Body of pancreas (tissue), 4 donors: ENCODE measurements at places on chromosomes 11 and 22. TPM values are rescaled to one million over a fixed set of nuclear protein-coding genes. Genes with fewer than 3 reads are reported as not detected.

- no peak for DNase-seq
These were observed 456 bp upstream of the PARVB start for GRCh38 chr22:44023404-44024287.

DNA sequence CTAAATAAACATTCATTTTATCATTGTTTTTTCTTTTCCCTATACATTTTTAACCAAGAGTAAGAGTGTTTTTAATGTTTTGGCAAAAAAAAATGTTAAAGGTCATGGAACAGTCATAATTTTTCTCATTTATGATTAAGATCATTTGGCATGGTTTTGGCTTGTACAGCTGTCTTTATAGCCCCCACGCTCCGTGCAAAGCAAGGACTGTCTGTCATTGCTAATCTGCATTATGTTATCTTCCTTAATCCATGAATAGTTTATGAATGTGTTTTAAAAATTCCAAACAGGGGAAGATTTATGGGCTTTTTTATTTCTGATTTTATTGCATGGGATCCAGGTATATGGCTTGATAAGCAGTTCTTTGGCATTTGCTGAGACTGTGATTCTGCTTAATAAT is 28.1 kb downstream of the PGM2L1 start:
- no peak for DNase-seq

DNA sequence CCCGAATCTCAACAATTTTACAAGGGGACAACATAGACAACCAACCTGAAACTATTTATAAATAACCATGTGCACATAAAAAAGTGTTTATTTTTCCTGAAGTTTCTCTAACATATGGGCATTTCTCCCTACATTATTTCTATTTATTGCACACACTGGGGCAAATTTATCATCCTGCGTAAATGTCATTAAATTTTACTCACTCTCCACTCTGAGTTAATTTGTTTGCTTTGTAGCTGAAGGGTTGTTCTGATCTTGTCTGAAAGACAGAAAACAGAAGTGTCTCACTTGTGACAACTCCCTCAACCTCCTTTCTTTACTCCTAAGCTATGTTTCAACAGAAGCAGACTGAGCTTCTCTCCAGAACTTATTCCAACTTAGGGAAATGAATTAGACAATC is 194.2 kb downstream of the HIPK3 start:
- DNase-seq, result no peak

DNA sequence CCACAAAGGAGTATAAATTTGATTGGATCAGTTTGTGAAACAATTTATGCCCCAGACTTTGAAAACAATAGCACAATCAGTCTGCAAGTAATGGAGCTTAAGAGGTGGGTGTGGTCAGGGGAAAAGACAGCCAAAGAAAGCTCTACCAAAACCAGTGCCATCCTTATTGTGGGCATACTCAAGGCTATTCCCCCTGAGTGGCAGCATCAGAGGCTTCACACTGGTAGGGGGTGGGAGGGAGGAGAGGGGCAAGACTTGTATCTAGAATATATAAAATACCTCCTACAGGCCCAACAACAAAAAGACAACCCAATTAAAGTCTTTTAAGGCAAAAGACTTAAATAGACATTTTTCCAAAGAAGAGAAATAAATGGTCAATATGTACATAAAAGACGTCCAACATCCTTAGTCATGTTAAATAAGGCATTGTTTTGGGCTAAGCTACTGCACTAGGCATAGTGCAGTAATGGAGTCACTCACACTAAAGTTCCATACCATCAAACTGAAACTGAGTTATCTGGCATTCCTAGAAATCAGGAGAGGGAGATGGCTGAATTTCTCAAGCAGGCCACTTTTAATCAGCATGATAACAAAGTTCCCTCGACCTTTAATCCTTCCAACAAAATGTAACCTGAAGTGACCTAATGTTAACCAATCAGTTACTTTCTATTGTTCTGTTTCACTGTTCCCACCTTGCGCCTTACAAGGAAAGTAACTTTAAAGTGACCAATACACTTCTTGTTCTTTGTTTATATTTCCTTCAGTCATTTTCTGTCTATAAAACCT is 24.8 kb downstream of the NARS2 start:
- DNase-seq, result no peak

- no peak for DNase-seq
These were observed 25.4 kb downstream of the FBLN1 start for GRCh38 chr22:45528046-45528445.

TMEM225 gene
- not detected for total RNA-seq

MOGAT2 gene
- not detected for total RNA-seq

B4GALNT4 gene
- total RNA-seq, result not detected
